Left cardiac atrium (tissue), 4 donors: ENCODE measurements at places on chromosomes 11 and 22. TPM values are rescaled to one million over a fixed set of nuclear protein-coding genes. Genes with fewer than 3 reads are reported as not detected.

Gene BTBD10
- total RNA-seq, result 23.5 TPM

Gene PKDREJ
- total RNA-seq, result 0.13 TPM

Gene CCDC87
- total RNA-seq, result 0.39 TPM

Gene BAIAP2L2
- 0.65 TPM for total RNA-seq

Gene OR4X2
- total RNA-seq, result not detected

Gene PHETA2
- 8.7 TPM for total RNA-seq

Gene TCN1
- total RNA-seq, result not detected

Gene OR5J2
- total RNA-seq, result not detected

Gene IL17REL
- not detected for total RNA-seq

Gene PRODH
- total RNA-seq, result 2.3 TPM

Gene OR5A1
- total RNA-seq, result not detected

GRCh38 chr11:62652161-62653006 lies 718 bp downstream of the INTS5 start:
- DNase-seq, result no peak

- no peak for DNase-seq
Measured at GRCh38 chr22:31947296-31947695, 3.0 kb downstream of the YWHAH start.

DNA sequence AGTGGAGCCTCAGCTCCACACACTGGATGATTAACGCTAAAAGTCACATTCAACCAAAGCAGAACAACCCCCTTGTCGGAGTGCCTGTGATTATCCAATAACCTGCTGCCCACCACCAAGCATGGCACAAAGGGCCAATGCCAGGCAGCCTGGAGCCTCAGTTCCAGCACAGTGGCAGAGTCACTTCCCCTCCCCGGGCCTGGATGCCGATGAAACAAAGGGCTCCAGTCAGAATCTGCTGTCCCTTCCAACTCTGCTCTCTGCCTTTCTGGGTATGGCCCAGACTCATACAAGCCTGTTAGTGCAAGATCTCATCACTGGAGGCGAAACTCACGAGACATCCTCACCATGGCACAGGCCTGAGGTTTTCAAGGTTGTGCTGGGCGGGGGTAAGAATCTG lies 52.1 kb downstream of the CLTCL1 start:
- DNase-seq, result no peak

DNA sequence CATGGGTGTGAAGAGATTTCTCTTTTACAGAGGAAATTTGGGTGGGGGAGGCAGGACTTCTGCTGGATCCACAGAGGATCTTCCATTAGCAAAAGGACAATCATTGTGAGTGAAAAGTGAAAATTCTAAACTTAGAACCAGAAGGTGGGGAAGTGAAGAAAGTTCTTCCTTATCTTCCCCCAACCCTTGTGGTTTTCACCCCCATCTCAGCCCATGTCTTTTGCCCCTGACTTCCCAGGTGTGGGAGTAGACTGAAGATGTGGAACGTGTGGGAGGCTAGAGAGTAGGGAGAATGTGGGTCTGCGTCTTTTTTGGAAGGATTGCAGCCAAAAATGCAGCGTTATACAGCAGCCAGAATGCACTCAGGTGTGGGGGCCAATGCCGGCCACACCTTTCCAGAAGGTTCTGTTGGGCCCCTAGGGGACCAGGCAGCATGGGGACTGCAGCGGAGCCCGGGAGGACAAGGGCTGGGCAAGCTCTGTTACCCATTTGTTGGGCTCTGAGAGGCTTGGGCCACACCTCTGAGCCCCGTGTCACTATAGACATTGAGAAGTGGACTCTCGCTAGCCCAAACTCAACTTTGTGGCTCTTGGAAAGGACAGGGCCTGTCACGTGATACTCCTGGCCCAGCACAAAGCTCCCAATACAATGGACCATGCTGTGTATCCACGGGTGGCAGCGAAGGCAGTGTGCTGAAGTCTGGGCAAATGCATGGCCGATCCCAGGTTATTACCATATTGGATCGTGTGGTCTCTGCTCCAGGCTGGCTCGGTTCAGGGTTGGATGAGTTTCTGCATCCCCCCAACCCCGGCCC lies 32.8 kb upstream of the LINC01488 start:
- DNase-seq, result no peak

GRCh38 chr11:93608364-93608763 lies 53.1 kb upstream of the CEP295 start:
- no peak for DNase-seq

DNA sequence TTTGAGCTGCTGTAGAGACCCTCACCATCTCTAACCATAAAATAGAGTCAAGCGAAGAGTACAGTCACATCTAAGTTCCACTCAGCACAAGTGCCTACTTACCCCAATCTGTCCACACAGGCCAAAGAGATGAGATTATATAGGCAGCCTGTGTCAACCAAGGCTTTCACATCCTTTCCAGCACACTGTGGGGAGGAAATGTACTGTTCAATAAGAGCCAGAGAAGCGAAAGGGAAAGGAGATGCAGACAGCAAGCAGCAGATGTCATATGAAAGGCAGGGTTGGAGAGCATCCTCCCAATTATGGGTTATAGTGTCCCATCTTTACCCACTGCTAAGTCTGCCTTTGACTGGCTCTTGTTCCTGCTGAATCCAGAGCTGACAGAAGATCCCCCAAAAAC lies 16.4 kb downstream of the NRIP3 start:
- no peak for DNase-seq

DNA sequence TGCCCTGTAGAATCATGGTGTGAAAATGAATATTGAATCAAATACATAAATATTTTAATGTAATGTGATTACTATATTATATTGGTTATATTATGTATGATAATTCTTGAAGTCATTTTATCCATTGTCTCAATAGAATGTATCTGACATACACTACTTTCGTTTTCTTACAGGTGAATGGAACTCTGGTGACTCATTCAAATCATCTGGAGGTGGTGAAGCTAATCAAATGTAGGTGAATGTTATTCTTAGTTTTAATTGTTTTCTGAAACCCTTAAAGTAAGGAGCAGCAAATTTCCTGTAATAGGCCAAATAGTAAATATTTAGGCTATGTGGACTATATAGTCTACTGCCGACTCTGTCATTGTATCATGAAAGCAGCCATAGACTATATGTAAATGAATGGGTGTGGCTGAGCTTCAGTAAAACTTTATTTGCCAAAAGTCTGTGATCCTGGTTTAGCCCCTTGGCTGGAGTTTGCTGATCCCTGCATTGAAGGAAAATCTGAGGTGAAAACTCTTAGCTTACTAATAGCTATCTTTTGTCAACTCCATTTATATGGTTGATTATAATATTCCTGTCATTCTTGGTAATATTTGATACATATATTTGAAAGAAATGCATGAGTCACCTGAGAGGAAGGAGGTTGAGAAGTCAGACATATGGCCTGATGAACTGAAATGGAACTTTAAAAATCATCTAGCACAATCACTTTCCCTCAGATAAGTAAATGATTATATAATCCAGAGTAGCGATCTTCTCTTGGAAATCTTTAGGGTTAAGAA lies 87.2 kb upstream of the GRIK4 start:
- no peak for DNase-seq

DNA sequence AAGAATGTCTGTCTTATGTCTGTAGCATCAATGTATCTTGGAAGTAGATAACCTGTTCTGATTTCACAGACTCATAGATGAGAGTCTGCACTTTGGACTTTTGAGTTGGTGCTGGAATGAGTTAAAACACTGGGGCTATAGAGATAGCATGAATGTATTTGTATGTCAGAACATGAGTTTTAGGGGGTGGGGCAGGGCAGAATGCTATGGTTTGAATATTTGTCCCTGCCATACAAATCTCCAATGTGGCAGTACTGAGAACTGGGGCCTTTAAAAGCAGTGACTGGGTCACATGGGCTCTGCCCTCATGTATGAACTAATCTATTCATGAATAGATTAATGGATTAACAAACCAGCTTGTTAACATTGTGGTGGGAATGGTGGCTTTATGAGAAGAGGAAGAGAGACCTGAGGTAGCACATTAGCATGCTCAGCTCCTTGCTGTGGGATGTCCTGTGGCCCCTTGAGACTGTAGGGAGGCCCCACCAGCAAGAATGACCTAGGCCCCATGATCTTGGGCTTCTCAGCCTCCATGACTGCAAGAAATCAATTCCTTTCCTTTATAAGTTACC lies 15.5 kb upstream of the OR52K1 start:
- no peak for DNase-seq

DNA sequence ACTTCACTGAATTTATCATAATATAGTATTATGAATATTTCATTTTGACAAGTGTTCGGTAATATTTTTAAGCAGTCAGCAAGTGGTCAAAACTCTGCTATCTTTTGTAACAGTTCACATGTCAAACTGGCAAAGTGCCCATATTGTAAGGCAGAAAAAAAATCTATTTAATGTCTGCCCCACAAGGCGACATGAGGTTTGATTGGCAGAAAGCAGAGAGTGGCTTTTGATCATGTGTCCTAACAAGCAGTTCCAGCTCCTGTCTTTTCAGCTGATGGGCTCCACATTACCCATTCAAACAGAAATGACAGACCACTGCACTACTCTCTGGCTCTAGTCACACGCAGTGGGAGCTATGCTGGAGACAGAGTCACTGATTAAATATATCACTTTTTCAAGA lies 59.0 kb downstream of the SOX6 start:
- DNase-seq, result no peak

- DNase-seq, result no peak
Measured at GRCh38 chr11:1139441-1140083, 18.2 kb upstream of the MUC5AC start.

GRCh38 chr11:108340973-108341372 lies 118.1 kb downstream of the ATM start:
- no peak for DNase-seq

DNA sequence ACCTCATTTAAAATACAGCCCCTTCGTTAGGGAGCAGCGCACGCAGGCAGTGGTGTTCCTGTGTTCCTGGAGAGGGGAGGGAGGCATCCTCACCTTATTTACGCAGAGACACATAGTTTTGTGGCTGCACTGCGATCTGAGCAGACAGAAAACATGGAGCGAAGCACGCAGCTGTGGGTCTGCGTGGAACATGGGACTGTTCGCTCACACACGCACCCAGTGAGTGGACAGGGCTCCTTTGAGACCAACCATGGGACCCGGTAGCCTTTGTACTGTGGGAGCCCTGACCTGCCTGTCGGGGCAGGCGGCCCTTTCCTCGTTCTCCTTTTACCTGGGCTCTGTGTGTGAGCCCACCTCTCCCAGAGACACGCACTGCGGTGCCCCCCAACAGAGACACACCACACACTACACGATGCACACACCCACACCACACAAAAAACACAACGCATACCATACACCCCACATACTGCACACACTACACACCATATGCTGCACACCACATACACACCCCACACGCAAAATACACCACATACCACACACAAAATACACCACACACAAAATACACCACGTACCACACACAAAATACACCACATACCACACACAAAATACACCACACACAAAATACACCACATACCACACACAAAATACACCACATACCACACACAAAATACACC lies 1245.7 kb downstream of the BRD1 start:
- DNase-seq, result no peak

- no peak for DNase-seq
Measured at GRCh38 chr11:70885281-70886231, 366.8 kb downstream of the SHANK2 start.

GRCh38 chr11:22775248-22775647 lies 54.4 kb downstream of the SVIP start:
- DNase-seq, result no peak

DNA sequence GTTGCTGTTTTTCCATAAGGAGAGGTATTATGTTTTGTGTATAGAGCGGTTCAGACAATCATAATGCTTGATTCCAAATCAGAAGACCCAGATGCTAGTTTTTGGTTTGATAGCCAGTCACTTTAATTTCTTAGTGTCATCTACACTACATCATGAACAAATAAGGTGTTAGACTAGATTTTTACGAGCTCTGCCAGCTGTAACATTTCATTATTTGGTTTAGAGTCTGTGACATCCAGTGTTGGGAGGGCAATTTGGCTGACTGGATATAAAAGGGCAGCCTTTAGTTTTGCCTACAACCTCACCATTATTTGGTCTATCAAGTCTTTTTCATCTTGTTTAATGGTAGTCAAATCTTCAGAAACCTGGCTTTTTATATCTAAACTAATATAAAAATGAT lies 30.2 kb upstream of the FBXO3 start:
- no peak for DNase-seq

GRCh38 chr22:20588092-20588842 lies 80.9 kb downstream of the MED15 start:
- DNase-seq, result no peak

- no peak for DNase-seq
Measured at GRCh38 chr22:19393704-19394103, 37.8 kb downstream of the HIRA start.

DNA sequence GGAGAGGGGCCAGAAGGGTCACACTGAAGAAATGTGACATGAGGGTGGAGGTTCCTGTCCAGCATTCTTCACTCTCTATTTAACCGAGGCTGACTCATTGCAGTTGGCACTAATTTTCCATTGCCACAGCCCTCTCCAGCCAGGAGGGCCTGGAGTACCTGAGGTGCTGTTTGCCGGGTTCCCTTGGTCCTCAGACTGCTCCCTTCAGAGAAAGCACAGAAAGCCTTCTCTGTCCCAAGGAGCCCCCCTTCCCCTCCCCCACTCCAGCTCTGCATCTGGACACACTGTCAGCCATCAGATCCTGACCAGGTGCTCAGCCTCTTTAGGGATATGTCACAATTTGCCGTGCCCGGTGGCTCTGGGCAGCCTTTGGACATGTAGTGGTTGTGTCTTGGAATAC lies 3.2 kb upstream of the C11orf91 start:
- peak; percentile 37 for DNase-seq

DNA sequence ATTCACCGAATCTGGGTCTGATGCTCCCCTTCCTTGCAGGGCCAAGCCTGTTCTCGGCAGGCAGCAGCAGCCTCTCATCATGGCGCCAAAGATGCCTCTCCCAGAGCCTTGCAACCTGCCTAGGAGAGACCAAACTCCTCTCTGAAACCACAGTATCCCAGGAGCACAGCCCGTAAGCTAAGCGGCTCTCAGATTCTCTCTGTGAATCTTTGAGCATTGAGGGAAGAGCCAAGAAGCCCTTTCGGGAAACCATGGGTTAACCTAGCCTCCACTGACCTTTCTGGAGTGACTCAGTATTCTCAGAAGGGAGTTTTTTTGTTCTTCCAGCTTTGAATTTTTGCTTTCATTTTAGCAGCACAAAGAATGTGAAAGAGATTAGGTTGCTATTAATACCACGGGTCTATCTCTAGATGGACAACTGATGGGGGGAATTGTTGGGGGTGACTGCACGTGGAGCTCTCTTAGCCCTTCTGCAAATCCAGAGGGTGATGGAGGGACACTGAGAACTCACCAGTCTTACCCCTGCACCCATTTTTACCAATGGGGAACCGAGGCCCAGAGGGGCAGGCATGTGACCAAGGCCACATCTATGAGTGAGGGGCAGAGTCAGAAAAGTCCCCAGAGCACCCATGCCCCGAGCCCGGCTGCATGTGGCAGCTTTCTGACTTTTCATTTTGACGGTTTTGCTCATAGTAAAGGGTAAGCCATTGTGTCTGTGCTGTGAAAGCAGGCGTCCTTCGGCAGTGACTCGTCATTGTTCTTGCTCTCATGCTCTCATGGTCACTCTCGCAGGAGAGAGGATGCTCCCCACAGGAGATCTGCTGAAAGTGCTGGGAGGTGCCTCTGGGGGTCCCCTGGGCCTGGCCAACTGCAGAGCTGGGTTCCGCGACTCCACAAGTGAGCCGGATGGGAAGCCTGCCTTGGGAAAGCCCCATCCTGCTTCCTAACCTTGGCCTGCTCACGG lies 36.0 kb downstream of the IRAG1 start:
- DNase-seq, result no peak

GRCh38 chr11:121552154-121552553 lies 99.4 kb upstream of the SORL1-AS1 start:
- no peak for DNase-seq

- no peak for DNase-seq
Measured at GRCh38 chr11:45945397-45945999, 23.0 kb downstream of the LARGE2 start.
